Renal pelvis (tissue), 12 donors: ENCODE measurements at places on chromosomes 7 and 10.

DNA sequence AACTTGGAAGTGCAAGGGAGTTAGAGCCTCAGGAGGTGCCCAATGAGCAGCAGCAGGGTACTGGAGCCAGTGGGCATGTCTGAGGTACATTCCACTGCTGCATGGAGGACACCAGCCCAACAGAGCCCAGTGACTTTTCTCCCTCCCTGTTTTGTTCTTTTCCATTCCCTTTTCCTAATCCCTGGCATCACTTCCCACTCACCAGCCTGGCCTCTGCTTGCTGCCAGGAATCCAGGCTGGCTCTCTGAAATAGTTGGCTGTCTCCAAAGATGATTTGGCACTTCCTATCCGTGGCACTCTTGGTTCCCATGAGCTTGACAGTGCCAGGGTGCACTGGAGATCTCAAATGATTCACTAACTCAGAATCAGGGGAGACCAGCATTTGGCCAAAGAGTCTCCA, 97.7 kb upstream of the ZPBP start:
- no peak for DNase-seq

GRCh38 chr7:2551418-2551817, 3.9 kb downstream of the BRAT1 start:
- DNase-seq, result no peak

GRCh38 chr10:74760086-74760979, 66.1 kb upstream of the KAT6B start:
- DNase-seq, result no peak

DNA sequence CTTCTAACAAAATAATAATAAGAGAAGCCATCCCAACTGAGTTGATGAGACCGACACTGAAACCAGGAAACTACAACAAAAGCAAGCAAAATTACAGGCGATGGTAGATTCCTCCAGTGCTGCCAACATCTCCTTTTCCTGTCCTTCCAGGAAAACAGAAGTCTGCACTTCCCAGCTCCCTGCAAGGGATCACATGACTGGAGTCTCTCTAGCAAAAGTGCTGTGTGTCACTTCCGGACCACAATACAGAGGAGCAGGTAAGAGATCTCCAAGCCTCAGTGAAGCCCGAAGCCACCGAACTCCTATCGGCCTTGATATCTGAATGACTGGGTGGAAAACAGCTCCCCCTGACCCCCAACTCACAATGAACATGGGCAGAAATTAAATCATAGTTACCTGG, 63.2 kb downstream of the SMURF1 start:
- DNase-seq, result no peak

GRCh38 chr7:54843841-54844355, 84.9 kb upstream of the SEC61G start:
- DNase-seq, result no peak

DNA sequence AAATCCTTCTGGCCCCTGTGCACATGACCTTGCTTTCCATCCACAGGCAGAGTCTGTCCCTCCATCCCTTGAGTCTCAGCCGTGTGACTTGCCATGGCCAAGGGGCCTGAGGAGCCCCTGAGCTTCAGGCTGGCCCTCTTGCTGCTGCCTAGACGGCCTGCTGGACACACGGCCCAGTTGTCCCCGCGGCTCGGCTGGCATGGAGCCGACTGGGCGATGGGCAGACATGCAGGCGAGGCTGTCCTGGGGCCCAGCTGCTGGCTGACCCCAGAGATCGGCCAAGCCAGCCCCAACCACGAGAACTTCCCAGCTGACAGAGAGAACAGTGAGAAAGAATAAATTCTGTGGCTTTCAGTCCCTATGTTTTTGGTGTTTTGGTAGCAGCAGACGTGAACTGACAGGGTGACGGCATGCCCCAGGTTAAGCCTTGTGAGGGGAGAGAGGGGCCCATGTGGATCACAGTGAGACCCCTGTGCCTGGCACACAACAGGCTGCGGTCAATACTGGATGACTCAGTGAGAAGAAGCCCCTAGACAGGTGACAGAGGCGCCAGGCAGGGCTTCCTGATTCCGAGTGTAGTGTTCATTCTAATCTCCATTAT, 11.7 kb downstream of the PRKAG2 start:
- no peak for DNase-seq

- DNase-seq, result no peak
Measured at GRCh38 chr10:78462726-78463228, 429.1 kb downstream of the RPS24 start.

DNA sequence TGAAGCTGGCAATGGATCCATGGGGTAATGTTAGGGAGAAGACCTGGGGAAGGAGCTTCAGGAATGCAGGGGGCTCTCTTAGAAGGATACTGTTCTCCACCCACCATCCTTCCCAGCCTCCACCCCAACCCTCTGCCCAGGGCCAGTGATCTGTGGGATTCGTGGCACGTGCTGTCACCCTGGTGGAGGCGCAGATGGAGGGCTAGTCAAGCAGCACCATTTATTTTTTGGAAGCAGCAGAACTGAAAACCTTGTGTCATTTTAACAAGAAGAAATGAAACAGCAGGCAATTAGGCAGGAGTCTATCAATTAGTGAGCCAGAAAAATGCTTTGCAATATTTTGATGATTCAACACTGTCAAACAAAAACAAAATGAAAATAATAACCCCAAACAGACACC, 155.9 kb downstream of the SH2D4B start:
- no peak for DNase-seq

DNA sequence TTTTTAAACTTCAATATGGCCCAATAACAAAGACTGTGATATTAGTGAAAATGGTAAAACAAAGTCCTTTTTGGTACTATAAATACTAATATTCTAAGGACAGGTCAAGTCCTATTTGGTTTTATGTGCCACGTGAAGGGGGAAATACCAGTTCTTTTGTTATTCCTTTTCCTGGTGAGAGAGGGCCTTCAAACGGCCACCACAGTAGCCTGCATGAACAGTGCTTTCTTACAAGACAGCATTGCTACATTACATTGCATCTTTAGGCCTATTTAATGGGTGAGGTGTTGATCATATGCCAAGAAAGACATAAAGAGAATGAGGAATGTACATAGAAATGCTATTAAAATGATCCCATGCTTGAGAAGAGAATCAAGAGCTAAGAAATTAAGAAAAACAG, 214.8 kb downstream of the LRRTM3 start:
- no peak for DNase-seq

DNA sequence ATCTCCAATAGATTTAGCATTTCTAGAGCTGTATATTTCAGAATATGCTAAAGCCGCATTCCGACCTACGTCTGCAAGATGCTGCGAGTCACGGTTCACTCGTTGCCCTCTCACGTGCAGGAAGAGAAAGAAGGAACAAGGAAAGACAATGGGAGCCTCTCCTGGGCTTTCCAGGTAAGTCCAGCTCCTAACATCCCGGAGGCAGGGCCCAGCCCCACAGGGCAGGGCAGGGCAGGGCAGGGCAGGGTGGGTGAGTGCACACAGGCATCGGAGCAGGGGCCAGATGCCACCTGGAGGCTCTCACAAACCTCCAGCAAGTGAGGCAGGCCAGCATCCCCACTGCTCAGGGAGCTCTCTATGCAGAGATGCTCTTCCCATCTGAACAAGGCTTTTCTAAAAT, 50.8 kb downstream of the VOPP1 start:
- DNase-seq, result no peak

- no peak for DNase-seq
Measured at GRCh38 chr7:19101909-19102308, 15.5 kb downstream of the TWIST1 start.

- DNase-seq, result no peak
Measured at GRCh38 chr10:58576751-58577436, 64.2 kb downstream of the BICC1 start.
